Amniotic epithelial cell (primary cell): ENCODE measurements at places on chromosomes 4 and X.

DNA sequence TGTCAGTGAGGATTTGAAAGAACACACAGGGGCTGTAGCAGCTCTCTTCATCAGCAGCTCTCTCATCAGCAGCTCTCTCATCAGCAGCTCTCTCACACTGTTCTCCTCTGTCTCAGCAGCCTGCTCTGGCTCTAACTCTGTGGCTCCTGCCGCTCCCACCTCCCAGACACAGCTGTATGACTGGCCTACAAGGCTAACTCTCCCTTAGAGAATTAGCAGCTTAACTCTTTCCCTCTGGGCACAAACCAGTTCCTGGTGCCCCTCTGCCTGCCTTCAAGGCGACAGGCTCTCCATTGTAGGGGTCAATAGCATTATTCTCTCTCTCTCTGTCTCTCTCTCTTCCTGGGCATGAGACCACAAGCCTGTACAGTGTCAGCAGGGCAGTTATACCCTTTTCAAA, 385.6 kb upstream of the PCDH10 start:
- no peak for DNase-seq

DNA sequence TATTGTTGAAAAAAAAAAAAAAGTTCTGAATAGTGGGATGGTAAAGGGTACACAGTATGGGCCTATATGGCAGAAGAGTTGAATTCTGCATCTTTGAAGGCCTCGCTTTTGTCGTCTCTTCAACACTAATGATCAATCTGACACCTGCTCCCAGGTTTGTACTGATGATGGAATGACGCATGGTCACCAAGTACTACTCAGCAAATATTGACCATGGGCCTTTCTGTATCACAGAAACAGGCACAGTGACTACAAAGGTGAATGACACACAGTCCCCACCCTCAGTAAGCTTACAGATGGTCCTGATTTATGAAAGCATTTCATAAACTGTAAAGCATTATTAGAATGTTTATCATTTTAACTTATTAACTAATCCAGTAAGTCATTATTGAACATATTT, 152.6 kb downstream of the LDB2 start:
- no peak for DNase-seq

- DNase-seq = peak; percentile 31
Observed at GRCh38 chr4:53617101-53617680, 25.9 kb upstream of the LNX1 start.

DNA sequence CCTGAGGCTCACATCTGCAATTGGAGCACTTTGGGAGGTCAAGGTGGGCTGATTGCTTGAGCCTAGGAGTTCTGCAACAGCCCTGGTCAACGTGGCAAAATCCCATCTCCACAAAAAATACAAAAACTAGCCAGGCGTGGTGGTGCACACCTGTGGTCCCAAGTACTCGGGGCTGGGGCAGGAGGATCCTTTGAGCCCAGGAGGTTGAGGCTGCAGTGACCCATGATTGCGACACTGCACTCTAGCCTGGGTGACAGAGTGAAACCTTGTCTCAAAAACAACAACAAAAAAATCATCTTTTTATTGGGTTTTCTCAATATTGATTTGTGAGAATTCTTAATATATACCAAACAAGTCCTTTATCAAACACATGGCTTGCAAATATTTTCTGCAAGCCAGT, 64.9 kb downstream of the ANKRD17 start:
- DNase-seq = no peak

GRCh38 chr4:142984871-142985585, 138.9 kb upstream of the INPP4B start:
- no peak for DNase-seq

DNA sequence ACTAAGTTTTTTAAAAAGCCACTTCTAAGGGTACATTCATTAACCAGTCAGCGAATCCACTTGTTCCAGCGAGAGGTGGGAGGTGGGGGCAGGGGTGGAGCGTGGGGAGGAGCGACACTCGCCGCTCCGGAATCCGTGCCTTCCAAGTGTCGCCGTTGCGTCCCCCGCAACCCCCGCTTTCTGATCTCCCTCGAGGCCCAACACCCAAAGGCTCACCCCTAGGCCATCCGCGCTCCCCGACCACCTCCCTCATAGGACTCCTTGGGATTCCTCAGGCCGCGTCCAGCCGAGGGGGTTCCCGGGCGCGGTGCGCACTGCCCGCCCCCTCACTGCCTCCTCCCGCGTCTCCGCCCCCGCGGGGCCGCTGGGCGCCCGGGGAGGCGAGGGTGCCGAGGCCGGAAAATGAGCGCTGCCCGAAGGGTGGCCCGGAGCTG, 108.1 kb upstream of the STOX2 start:
- no peak for DNase-seq
